ENCODE measurements at places on chromosomes 1 and 21.
A peak's percentile ranks its signal among the peaks of the same experiment; 100 is the strongest.

- no peak for DNase-seq
These were observed 53.4 kb downstream of the MPZL1 start for GRCh38 chr1:167775178-167775577.

DNA sequence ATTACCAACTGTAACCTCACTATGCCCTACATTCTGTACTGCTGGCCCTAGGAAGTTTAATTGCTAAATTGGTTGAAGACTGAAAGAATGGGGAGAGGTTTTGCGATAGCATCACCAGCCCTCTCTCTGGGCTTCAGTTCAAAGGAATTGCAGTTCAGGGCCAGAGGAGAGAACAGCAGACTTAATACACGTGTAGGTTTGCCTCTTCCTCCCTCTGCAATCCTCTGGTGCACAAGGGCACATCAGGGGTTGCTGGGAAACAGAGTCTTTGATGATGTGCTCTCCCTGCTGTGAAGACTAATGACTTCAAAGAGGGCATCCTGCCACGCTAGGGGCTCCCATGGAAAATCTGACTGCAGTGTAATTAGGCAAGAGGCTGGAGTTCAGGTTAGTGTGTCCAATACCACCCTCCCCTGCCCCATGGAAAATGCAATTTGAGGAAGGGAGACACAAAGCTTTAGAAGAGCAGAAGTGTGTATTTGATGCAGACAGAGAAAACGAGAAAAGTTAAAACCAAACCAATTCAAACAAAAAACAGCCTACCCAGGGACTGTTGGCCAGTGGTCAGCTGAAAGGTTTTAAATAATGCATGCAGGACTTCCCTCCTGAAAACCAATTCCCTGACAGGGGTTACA is 167.9 kb downstream of the ASTN1 start:
- no peak for DNase-seq

DNA sequence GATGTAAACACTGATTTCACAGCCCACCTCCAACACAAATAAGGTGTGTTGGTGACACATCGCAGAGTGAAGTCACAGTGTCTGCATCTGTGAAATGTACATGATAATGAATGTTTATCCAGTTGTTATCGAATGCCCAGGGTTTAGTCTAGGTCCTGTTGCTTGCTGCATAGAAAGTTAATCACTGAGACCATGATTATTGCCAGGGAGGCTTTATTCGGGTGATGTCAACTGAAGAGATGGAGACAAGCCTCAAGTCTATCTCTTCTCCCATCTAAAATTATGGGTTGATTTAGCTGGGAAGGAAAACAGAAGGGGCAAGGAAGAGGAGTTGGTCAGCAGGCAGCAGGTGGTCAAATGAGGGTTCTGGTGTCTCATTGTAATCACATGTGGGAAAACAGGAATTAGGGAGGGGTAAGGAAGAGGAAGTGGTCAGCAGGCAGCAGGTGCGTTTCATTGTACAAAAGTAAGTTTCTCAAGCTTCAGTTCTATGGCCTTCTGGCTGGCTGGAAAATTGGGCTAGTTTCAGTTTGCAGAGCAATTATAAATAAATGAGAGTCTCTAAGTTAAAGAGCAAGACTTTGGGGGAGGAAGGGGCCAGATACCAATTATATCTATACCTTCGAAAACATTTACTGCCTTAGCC is 146.3 kb upstream of the DNAH14 start:
- DNase-seq: no peak

- no peak for DNase-seq
These were observed 607.8 kb downstream of the NCAM2 start for GRCh38 chr21:21606041-21606440.

DNA sequence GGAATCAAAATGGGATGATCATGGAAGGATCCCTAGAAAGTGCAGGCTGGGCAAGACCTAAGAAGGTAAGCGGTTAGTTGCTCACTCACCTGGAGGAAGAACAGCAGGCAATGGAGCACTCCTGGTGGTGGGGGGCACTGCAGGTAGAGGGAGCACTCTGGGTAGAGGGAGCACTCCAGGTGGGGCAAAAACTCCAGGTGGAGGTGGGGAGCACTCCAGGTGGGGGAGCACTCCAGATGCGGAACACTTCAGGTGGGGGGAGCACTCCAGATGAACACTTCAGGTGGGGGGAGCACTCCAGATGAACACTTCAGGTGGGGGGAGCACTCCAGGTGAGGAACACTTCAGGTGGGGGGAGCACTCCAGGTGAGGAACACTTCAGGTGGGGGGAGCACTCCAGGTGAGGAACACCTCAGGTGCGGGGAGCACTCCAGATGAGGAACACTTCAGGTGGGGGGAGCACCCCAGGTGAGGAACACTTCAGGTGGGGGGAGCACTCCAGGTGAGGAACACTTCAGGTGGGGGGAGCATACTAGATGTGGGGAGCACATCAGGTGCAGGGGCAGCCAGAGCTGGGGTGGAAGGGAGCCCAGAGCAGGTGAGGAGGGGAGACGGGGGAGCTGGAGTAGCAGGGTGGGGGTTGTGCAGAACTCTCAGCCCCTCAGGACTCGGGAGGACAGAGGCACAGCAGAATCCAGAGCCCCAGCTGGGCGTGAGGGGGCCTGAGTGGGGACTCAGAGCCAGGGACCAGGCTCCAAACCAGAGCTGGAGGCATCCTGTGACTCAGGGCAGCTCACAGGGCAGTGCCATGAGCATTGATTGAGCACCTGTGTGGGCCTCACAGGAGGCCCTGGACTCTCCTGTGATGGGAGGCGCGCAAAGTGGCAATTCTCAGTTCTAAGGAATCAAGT is 37.7 kb upstream of the COL6A1 start:
- DNase-seq: no peak

- DNase-seq: no peak
These were observed 2.3 kb upstream of the RNF19B start for GRCh38 chr1:32966900-32967299.

DNA sequence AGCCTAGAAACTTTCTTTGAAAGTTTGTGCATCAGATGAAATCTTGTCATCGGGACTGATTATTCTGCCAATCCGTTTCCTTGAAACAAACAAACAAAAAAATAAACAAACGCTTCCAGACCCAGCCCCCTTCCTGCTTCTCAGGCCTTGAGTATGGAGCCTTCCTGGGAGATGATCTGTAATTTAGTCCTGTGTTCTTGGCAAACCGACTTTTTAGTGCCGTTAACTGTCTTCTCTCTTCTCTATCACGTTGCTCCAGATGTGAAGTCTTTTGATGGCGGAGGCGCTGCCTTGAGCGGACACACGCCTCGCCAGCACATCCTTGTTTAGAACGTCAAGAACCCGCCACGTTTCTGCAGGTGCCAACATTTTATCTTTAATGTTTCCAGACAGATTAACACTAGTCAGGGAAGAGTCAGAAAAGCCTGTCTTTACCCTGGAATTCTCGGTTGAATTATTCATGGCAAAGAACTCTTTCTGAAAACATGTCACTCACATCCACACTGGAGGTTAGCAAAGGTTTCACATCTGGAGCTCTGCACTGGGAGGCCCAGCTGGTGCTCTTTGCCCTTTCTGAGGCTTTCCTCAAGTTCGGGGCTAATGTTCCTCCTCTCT is 265.7 kb upstream of the C1orf174 start:
- no peak for DNase-seq

DNA sequence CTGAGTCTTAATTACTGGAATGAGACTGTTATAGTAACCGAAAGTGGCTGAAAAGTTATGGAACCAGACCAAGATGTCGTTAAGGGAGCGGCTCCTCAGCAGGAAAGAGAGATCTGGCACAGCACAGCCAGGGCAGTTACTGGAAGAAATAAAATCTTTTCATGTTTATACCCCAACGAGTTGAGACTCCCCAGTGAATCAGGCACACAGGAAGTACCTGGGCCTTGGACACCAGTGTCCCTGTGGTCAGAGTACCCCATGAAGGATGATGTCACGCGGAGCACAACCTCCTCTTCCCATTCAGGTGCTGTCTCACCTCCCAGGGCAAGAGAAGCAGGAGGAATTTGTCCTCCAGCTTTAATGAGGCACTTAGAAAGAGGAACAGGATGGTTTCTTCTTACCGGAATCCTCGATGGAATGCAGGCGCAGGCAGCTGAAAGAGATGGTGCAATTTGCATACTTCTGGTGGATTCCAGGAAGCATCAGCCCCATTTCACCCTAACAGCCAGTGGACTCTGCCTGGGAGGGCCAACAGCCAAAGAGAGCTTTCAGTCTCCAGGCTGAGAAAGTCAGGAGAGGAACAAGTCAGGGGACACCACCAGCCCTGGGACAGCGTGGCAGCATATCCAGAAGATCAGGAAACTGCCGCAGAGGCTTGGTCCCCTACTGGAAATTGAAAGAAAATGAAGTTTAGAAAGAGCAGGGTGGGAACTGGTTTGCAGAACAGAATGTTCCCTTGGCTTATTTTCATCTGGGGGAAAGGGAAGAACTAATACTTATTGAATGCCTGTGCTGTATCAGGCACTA is 35.9 kb upstream of the CTTNBP2NL start:
- DNase-seq: no peak

- DNase-seq: no peak
These were observed 133.0 kb upstream of the VAMP3 start for GRCh38 chr1:7638078-7638477.

DNA sequence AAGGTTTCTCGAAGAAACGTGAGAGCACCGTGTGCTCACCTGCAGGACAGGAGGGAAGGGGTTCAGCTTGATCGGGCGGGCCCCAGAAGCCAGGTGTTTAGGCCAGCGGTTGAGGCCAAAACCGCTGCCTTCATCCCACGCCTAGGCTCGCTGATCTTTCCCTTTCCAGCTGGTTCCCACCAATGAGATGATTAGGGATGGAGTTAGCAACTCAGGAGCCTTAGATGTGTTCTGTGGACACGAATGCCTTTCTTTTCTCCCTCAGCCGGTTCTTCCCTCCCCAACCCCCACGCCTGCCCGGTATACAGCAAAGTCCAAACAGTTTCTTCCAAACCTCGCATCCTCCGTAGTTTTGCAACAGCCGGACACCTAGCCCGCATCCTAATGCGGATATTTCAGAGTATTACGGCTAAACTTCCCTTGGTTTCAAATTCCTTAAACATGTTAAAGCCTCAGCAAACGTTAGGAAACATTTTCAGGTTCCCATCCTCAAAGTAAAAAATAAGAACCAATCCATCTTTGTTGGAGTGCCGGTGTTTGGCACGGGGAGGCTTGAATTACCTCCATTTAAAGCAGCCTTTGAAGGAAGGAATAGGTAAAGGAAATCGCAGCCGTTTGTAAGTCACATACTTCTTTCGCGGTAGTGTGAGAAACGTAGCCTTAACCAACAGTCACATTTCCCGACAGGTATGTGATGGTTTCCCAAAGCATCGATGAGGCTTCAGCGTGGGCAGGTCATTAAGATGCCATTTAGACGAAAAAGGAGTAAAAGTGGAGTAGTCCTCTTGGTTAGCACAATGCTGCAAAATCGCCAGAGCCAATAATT is 1.1 kb downstream of the LRRC8C start:
- DNase-seq: peak; percentile 63

GRCh38 chr1:201791779-201792173 is 37.2 kb upstream of the IPO9 start:
- peak; percentile 37 for DNase-seq

DNA sequence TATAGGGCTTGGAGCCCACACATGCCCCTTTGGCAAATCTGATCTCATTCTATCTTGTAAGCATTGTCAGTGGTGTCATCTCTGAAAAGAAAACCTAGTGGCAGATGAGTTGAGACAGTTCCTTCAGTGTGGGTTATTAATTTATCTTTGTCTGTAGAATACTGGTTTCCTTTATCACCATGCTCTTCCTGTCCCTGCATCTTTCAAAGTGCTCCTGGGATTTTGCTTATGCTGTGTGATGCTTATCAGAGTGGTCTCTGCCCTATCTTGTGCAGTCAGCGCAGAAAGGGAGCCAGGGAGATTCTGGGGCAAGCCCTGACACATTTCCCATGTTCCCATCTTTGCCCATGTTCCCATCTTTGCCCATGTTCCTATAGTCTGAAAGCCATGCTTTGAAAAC is 402.9 kb downstream of the RWDD3 start:
- DNase-seq: no peak

GRCh38 chr1:235946571-235946981 is 79.9 kb upstream of the LYST start:
- no peak for DNase-seq

GRCh38 chr1:109984190-109984455 is 442 bp upstream of the AHCYL1 start:
- DNase-seq: no peak

DNA sequence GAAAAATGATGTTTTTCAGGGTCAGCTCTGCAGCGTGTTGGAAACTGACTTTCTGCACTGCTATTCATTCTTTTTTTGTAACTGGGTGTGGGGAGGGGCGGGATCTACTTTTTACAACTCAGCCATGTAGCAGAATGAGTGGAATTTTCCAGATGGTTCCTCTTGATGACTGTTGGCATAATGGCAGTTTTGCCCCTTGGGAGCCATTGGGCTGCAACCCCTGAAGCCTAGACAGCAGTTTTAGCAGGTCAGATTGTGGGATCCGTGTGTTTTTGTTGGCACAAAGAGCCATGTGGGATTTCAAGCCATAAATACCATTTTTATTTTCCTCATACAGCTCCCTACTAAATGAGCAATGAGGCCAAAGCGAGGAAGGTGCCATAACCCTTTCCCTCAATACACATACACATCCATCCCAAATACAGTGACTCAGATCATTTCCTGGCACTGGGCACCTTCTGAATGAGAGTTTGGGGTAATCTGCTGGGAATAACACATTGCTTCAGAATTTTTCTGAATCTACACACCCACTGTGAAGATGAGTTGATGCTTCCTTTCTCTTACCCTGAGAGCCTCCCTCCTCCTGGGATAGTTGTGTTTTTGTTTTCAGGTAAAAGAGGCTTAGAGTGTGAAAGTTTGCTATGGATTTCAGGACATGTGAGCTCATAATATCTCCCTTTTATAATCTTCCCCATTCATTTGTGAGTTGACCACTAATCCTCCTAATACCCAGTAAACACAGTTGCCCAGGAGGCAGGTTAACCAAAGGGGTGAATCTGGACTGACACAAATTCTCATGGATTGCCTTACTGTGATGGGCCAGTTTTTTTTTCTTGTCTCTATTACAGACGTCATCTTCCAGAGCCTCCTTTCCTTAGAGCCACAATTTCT is 13.1 kb downstream of the S100A10 start:
- DNase-seq: no peak

DNA sequence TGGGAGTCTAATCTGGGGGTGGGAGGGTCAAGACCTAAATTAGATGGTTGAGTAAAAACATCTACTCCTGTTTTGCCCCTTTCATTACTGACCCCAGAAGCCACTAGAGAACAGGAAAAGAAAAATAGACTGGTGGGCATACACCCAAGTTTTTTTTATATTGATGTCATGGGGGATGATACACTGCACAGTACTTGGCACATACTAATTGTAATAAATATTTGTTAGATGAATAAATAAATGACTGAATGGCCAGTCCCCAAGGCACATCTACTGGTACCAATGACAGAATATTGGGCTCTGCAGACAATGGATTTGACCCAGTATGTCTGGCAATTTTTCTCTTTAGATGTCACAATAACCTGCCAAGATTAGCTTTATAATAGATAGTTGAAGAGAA is 36.8 kb upstream of the PTBP2 start:
- no peak for DNase-seq
